GM23248 (cell line): ENCODE measurements at places on chromosomes 12 and 14.

GRCh38 chr12:10184261-10184843 is 5.5 kb downstream of the TMEM52B start:
- DNase-seq = peak; percentile 77

GRCh38 chr12:58765653-58766512 is 154.4 kb downstream of the LRIG3 start:
- DNase-seq = peak; percentile 25

GRCh38 chr12:20852649-20853048 is 42.1 kb downstream of the SLCO1B3 start:
- DNase-seq = no peak

GRCh38 chr12:95017482-95017881 is 14.0 kb upstream of the NDUFA12 start:
- no peak for DNase-seq

GRCh38 chr12:130838284-130838950 is 633 bp downstream of the STX2 start:
- DNase-seq = peak; percentile 64
